WTC11 (cell line): ENCODE measurements at places on chromosomes 5 and 9. TPM values are rescaled to one million over a fixed set of nuclear protein-coding genes. Genes with fewer than 3 reads are reported as not detected.

The PCDHB7 gene
- total RNA-seq: 0.17 to 0.27 TPM (median 0.23 TPM) in 3 replicates

The DPP7 gene
- 38.9 to 43.7 TPM (median 42.1 TPM) in 3 replicates for total RNA-seq

The ECSCR gene
- 1.8 to 2.7 TPM (median 2.3 TPM) in 3 replicates for total RNA-seq

The GDNF gene
- 0.96 to 4.7 TPM (median 1.1 TPM) in 3 replicates for total RNA-seq

DNA sequence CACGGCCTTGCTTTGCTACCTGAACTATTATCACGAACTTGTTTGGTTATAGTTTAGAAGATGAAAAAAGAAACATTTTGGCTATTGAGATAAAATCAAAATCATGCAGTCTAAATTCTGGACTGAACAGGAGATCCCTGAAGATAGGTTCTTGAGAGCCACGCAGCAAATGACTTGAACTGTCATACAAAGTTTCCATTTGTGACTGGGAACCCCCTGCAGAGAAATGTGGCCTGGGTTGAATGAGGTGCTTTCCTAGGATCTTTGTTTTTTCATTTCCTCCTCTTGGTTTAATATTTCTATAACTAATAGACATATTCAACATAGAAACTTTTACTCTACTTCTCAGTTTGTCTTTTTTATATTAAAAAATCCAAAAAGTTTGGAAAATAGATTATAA, 184.7 kb upstream of the TRPM3 start:
- H3K4me3 ChIP-seq: no peak overlapping the region
- H3K4me1 ChIP-seq: peaks cover 2% of the 10 kb centered on the region; the same call in 1 of the 2 replicates
- no peaks in the 10 kb centered on the region for H3K27me3 ChIP-seq
- no peak overlapping the region for H3K27ac ChIP-seq

- no peaks in the 10 kb centered on the region; the same call in 1 of the 2 replicates for H3K27me3 ChIP-seq
- H3K4me1 ChIP-seq: peaks cover 11% of the 10 kb centered on the region
- DNase-seq: peak; percentile 46
- peaks cover 16% of the 10 kb centered on the region for H3K36me3 ChIP-seq
- H3K4me3 ChIP-seq: no peak overlapping the region
These were observed 142.5 kb downstream of the ACER2 start for GRCh38 chr9:19551124-19551929.

DNA sequence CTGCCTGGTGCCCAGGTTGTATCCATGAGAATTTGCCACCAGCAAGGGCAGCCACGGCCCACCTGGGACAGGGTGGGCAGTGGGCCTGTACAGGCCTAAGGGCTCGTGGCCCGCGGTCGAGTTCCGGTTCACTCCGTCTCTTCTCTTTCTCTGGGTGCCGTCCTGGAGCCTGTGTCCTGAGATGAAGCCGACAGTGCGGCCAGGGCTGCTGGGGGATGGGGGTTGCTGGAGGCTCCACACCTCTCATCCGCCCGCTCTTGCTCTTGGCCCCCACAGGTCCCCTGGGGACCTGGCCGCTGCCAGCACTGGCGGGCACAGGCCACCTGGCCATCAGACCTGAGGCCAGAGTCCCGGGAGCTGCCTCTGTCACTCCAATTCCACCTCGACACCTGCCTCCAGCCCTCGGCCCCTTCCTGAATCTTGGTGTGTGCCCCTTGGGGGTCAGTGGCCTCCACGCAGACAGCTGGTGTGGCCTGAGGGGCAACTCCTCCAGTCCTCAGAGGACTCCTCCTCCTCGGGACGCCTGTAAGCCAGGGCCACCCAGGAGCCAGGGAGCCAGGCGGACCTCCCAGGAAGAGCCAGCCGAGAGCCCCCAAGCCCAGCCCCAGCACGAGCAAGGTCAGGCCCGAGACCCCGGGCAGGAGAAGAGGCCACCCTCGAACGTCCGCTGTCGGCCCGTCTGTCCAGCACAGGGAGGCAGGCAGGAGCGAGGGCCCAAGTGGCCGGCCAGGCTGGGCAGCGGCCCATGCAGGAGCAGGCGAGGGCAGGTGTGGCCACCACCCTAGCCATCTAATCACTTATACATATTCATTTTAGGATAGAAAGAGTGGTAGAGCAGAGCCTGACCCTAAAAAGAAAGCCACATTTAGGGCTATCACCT, 5.2 kb downstream of the LRRC26 start:
- no peaks in the 10 kb centered on the region for H3K36me3 ChIP-seq
- H3K27ac ChIP-seq: no peak overlapping the region
- H3K27me3 ChIP-seq: peaks cover 77% of the 10 kb centered on the region
- H3K4me1 ChIP-seq: no peaks in the 10 kb centered on the region
- DNase-seq: no peak

GRCh38 chr5:147855774-147856069, 22.8 kb upstream of the SCGB3A2 start:
- peaks cover 3% of the 10 kb centered on the region for H3K27me3 ChIP-seq
- H3K27ac ChIP-seq: no peak overlapping the region
- peaks cover 65% of the 10 kb centered on the region for H3K4me1 ChIP-seq
- DNase-seq: no peak
- no peaks in the 10 kb centered on the region for H3K36me3 ChIP-seq
- no peak overlapping the region for H3K4me3 ChIP-seq

DNA sequence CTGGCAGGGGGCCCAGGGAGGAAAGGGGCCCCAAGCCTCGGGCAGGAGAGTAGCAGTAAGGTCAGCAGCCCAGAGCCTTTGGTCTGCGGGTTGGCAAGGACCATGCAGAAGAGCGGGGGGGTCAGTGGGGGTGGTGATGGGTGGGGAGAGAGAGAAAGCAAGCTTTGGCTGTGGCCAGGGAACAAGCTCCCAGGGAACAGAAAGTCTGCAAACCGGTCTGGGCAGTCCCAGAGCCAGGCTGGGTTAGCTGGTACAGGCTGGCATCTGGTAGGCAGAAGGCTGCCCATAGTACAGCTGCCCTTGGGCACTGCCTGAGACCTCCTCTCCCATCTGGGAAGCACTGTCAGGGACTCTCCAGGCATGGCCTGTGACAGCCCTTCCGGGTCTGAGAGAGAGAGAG, 10.5 kb upstream of the EPB41L4B start:
- no peaks in the 10 kb centered on the region for H3K36me3 ChIP-seq
- H3K27me3 ChIP-seq: no peaks in the 10 kb centered on the region
- H3K4me1 ChIP-seq: peaks cover 17% of the 10 kb centered on the region
- no peak for DNase-seq
- H3K4me3 ChIP-seq: no peak overlapping the region
- no peak overlapping the region for H3K27ac ChIP-seq

DNA sequence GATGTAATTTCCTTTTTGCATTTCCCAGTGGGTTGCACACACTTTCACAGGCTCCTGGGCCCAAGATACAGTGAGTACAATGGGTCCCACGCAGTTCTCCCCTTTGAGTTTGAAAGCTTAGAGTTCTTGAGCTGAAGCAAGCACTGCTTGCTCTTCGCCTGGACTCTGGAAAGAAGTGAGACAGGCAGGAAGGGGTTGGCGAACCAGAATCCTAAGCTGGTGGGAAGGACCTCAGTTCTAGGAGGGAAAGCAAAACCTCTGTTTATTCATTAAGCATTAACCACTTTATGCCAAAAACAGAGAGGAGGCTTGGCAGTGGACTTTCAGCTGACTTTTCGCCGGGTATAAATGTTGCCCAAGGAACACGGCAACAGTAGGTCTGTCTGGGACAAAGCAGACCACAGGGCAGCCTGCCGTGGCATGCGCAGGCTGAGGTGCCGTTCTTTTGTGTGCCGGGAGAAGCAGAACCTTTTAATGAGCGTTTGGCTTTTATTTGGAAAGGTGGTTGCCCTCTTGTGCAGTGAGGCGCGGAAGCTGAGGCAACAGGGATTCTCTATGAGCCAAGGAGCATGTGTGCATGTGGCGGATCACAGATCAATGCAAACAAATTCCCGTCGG, 239.9 kb upstream of the PANK3 start:
- H3K27me3 ChIP-seq: peaks cover 12% of the 10 kb centered on the region
- no peak for DNase-seq

DNA sequence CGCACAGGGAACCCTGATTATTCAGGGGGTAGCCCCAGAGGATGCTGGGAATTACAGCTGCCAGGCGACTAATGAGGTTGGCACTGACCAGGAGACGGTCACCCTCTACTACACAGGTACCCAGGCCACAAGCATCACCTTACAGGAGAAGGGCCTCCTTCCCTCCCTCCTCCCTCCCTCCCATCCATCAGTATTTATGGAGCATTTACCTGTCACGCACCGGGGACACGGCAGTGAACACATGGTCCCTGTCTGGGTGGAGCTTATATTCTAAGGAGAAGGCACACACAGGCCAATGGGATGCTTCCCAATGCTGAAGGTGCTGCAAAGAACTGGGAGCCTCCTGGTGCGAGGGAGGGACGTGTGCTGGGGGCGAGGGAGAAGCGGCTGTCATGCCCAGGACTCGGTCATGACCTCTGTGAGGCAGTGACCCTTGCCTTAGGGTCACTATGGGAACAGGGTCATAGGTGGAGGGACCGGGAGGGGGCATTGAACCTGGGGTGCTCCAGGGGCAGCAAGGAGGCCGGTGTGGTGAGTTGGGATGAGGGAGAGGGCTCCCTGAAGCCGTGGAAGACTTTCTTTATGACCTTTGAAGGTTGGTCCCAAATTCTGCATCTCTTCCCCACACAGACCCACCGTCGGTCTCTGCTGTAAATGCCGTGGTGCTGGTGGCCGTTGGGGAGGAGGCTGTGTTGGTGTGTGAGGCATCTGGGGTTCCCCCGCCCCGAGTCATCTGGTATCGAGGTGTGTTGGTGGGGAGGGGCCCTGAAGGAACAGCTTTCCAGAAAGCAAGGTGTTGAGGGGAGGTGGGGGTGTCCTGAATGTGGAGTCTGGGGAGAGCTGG, 41.5 kb downstream of the HMCN2 start:
- no peak overlapping the region for H3K27ac ChIP-seq
- no peaks in the 10 kb centered on the region for H3K27me3 ChIP-seq
- no peak overlapping the region for H3K4me3 ChIP-seq
- no peak for DNase-seq
- H3K36me3 ChIP-seq: 0 out of 2 replicates have a peak, but pooled peaks cover 4% of the 10 kb centered on the region

DNA sequence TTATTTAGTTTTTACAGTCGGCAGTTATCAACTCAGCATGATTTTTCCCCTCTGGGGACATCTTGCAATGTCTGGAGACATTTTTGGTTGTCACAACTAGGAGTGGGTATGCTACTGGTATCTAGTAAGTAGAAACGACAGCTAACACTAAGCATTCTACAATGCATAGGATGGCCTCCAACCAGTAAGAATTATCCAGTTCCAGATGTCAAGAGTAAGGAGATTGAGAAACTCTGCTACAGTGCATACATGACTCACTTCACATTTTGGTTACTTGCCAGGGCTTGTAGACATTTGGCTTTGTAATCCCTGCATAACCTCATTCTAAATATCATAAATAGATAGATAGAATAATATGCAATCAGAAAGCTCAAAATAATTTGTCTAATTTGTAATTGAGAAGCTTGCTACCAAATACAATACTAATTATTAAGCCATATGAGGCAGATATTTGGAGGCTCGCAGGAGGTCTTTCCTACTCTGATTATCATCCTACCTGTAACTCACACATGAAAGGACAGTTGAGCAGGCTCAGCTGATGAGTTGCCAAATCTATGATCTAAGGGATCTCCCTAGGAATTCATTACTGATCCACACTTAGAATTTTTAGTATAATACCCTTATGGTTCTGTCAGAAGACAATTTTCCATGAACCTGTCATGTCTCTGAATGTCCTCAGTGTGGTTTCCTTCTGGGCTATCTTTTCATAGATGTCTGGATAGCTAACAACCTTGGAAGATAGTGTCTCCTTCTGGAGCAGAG, 346.9 kb upstream of the TLE4 start:
- no peak overlapping the region for H3K27ac ChIP-seq
- no peaks in the 10 kb centered on the region for H3K36me3 ChIP-seq
- DNase-seq: no peak
- no peaks in the 10 kb centered on the region for H3K27me3 ChIP-seq
- H3K4me1 ChIP-seq: no peaks in the 10 kb centered on the region
- no peak overlapping the region for H3K4me3 ChIP-seq

- no peaks in the 10 kb centered on the region for H3K27me3 ChIP-seq
- H3K4me1 ChIP-seq: peaks cover 22% of the 10 kb centered on the region
- peaks cover 11% of the 10 kb centered on the region for H3K36me3 ChIP-seq
- no peak overlapping the region for H3K27ac ChIP-seq
- DNase-seq: no peak
These were observed 453.4 kb upstream of the CTNND2 start for GRCh38 chr5:12357626-12358025.

GRCh38 chr5:128213340-128213739, 129.8 kb downstream of the SLC12A2 start:
- DNase-seq: peak; percentile 59
- H3K36me3 ChIP-seq: no peaks in the 10 kb centered on the region
- H3K4me3 ChIP-seq: no peak overlapping the region
- H3K27ac ChIP-seq: no peak overlapping the region
- H3K4me1 ChIP-seq: peaks cover 3% of the 10 kb centered on the region; the same call in 1 of the 2 replicates
- H3K27me3 ChIP-seq: no peaks in the 10 kb centered on the region

GRCh38 chr5:104699438-104699837, 1136.8 kb upstream of the NUDT12 start:
- no peaks in the 10 kb centered on the region for H3K4me1 ChIP-seq
- peaks cover 17% of the 10 kb centered on the region for H3K36me3 ChIP-seq
- H3K27me3 ChIP-seq: no peaks in the 10 kb centered on the region
- H3K27ac ChIP-seq: no peak overlapping the region

DNA sequence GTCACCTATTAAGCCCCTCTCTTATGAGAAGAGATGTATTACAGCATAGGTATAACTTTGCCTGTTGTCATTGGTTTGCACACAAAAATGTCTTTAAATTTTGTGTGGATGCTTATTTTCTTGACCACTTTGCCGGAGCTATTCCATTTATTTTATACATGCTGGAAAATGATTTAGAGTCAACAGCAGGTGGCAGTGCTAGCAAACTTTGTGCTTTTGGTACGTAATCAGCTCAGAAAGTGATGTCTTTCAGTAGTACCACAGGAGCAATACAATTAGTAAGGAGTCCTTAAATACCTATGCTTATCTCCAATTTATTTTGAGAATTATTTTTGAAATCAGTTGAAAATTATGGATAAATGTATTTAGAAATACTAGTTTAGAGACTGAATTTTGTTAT, 19.8 kb upstream of the NUDT12 start:
- no peaks in the 10 kb centered on the region for H3K27me3 ChIP-seq
- H3K4me3 ChIP-seq: no peak overlapping the region
- DNase-seq: peak; percentile 36
- no peak overlapping the region for H3K27ac ChIP-seq
- no peaks in the 10 kb centered on the region for H3K36me3 ChIP-seq

DNA sequence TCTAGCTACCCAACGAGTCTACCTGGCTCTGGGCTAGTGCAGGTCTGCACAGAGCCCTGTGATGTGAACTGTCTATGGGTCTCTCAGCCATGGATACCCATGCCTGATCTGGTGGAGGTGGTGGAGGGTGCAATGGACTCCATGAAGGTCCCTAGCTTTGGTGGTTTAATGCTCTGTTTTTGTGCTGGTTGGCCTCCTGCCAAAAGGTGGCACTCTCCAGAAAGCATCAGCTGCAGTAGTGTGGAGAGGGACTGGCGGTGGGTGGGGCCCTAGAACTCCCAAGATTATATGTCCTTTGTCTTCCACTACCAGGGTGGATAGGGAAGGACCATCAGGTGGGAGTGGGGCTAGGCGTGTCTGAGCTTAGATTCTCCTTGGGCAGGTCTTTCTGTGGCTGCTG, 290.1 kb downstream of the AGTPBP1 start:
- DNase-seq: no peak
- H3K27ac ChIP-seq: no peak overlapping the region
- peaks cover 3% of the 10 kb centered on the region; the same call in 1 of the 2 replicates for H3K27me3 ChIP-seq
- peaks cover 6% of the 10 kb centered on the region for H3K4me1 ChIP-seq
- H3K36me3 ChIP-seq: peaks cover 71% of the 10 kb centered on the region
- H3K4me3 ChIP-seq: no peak overlapping the region
